SW480 (cell line): ENCODE measurements at places on chromosomes 1 and 21.
A peak's percentile ranks its signal among the peaks of the same experiment; 100 is the strongest.

- DNase-seq = no peak
Observed at GRCh38 chr1:98054786-98055185, 134.0 kb upstream of the DPYD start.

GRCh38 chr21:43279578-43279894 lies 110.7 kb downstream of the CRYAA start:
- DNase-seq = no peak

DNA sequence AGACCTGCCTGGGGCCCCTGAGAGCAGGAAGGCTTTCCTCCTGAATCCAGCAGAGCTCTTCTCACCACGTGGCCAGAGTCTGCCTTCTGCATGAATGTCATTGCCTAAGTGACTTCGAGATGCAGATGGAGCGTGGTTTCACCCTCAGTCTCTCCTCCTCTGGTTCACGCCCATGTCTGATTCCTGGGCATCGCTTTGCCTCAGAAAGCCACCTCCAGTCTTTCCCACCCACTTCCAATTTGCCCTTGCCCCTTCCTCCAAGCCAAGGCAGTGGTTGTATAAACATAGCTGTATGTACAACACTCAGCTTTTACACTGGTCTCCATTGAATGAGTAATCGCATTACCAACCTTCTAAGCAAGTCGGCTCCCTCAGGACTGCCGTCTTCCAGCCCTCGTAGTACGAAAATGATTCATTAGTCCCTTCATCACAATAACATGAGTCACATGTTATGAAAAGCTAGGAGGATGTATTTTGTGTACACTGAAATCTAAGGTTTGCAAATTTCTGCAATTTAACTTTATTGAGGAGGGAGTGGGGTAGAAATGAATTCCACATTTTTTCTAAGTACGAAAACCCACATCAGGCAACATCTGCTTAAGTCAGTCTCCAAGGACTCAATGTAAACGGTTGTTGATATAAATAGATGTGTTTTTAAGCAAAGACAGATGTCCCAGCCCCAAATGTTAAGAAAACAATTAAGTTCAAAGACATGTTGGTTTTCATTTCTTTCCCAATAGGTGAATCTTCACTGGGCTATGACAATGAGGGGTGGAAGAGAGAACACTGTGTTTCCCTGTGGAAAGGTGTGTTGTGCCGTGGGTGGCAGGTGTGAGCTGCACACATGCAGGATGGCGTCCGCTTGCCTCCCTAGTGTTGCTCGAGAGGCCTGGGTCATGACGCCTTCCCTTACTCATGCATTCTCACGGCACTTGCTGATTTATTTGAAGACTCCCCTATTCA lies 32.3 kb upstream of the ETS2 start:
- peak; percentile 73 for DNase-seq

DNA sequence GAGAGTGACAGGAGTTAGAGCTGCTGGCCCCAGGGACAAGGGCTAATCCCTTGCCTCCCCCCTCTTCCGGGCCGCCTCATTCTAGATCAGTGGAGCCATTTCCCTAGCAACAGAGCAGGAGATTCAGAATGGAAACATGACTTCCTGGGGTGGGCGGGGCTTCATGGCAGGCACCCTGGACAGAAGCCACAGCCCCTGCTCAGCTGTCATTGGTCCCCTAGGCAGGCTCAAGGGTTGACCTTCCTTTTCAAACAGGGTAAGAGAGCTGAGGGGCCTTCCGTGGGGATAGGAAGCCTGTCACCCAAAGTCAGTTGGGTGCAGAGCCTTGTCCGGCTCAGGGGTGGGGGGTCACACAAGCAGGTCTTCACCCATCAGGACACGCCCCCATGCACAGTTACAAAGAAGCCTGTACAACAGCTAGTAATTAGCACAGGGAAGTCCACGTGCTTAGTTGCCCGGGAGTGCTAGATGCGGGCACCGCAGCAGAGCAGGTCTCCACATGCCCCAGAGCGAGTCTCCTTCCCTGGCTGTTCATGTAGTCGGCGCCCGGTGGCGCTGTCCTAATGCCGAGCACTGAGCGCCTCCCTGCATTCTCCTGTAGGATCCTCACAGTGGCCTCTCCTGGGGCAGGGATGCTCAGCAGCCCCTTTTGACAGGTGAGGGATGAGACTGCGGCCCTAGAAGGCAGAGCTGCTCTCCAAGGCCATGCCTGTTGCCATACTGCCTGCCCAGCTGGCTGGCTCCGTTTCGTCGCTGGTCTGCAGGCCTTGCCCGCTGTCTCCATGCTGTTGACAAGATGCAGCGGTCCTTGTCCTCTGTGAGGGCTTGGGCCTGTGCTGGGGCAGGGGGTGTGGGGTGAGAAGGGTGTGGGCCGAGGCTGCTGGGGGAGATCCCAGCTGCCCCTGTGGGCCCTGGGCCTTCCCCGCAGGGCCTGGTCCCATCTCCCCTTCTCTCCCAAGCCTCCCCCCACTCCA lies 5.1 kb downstream of the TMEM201 start:
- DNase-seq = peak; percentile 33

DNA sequence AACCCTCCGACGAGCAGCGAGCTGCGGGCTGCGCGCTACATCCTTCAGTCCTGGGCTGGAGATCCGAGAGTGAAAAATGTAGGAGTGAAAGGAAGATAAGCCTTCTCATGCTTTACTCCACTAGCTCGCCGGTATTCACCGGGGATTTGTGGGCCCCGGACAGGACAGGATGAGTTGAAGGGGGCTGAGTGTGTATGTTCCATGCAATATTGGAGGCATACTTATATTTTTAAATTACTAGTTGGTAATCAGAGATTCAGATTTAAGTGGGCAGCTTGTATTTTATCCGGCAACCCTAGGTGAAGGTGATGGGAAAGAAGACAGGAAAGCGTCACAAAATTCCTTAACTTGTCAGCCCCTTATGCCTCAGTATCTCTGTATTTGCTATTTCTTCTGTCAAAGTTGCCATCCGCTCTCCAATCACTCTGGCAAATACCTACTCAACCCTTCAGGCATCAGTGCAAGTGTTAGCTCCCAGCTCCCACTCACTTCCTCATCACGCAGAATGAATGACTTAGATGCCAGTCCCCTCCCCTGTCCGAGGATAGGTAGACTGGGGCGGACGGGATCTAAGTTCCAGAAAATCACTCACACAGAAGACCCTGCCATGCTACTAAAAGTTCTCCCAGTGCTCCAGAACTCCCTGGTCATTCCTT lies 503 bp upstream of the PIGM start:
- peak; percentile 33 for DNase-seq

GRCh38 chr1:100323419-100324106 lies 28.7 kb upstream of the CDC14A start:
- DNase-seq = no peak

DNA sequence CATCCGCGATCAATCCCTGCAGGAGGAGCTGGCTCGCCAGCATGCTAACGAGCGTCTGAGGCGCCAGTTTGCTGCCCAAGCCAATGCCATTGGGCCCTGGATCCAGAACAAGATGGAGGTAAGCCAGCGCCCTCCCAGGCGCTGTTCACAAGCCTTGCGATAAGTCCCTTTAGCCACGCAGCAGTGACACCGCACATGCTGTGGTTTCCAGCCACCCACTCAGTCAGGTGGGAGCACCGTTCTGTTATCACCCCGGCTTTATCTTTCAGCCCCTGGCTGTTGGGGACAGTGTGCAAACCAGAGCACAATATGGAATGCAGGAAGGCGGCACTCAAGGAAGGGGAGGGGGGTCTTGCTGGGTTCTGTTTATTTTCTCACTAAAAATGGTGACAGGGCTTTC lies 41.1 kb upstream of the MTR start:
- no peak for DNase-seq

DNA sequence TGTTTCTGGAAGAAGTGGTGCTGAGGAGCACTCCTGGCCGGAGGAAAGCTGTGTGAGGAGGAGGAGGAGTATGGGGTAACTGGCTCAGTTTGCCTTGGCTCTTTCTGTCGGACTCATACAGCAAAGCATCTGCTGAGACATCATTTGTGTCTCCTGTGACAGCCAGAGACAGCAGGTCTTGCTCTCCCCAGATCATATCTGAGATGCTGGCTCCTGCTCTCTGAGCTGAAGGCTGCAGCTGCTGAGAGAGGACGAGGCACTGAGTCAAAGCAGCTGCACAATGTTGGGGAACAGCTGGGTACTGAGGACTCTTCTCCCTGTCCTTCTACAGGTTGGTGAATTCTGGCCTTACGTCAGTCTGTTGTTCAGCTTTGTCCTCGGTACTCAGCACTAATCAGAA lies 14.3 kb downstream of the OR2B11 start:
- DNase-seq = no peak

GRCh38 chr21:44888581-44889550 lies 15.4 kb upstream of the PTTG1IP start:
- DNase-seq = no peak

DNA sequence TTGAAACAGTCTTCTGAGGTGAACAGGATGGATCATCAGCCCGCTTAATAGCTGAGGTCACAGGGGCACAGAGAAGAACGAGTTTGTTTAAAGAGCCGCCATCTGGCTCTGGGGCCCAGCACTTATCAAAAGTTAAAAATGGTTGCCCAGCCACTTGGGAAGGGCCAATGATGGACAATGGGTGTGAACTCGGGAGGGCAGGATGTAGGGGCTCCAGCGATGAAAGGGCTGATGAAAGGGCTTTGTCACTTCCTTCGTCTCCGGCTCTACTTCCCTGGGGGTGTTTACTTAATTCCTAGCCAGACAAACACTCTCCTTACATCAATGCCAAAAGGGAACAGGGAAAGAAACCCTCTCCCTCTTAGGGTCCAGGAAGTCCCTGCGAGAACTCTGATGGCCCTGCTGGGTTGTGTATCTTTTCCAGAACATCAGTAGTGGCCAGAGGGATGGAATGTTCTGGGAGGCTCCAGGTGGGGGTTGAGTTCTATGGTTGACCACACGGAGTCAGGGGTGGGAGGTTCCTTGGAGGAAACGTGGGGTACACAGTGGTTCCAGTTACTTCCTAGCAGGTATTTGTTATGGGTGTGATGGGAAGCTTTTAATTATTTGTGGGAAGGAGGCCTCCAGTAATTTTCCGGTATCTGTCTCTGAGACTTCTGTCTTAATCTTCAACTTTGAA lies 9.0 kb upstream of the ABCG1 start:
- DNase-seq = no peak

GRCh38 chr21:25127811-25128210 lies 479.5 kb downstream of the MRPL39 start:
- no peak for DNase-seq

- DNase-seq = no peak
Observed at GRCh38 chr1:178190881-178191280, 97.0 kb downstream of the RASAL2 start.

GRCh38 chr1:226881515-226882185 lies 11.2 kb downstream of the PSEN2 start:
- DNase-seq = no peak

- DNase-seq = no peak
Observed at GRCh38 chr1:118488787-118489186, 303.8 kb upstream of the SPAG17 start.
